ENCODE measurements at places on chromosomes 5 and 9.
A peak's percentile ranks its signal among the peaks of the same experiment; 100 is the strongest.

DNA sequence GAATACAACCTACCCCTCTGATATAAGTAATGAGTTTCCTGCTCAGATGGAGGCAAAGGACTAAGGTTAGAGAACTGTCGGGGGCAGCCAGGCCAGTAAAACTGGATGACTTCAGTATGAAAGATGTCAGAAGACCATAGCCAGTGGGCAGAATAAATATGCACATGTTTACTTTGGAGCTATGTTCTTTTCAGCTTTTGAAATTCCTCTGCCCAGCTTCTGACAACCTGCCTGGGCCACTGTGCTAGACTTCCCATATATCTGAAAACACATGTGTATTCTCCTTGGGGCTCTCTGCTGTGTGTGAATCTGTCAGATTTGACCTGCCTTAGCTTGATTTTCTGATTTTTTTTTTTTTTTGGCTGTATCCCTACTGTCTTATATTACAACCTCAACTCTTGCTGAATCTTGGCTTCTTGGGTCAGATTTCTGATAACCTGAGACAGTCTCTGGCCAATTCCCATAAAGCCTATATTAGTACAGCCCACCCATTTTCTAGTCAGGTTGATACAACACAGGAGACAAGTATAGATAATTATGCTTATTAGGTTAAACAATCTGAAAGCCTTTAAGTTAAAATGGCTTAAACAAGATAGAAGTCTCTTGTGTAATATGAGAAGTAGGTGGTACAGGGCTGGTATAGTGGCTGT, 76.6 kb upstream of the PRLR start:
- no peak for DNase-seq

- no peak for DNase-seq
Measured at GRCh38 chr5:122507581-122507980, 195.5 kb downstream of the SNCAIP start.

- DNase-seq, result no peak
Measured at GRCh38 chr9:123081824-123082223, 48.4 kb downstream of the GPR21 start.

- no peak for DNase-seq
Measured at GRCh38 chr5:100904259-100904861, 1.3 kb upstream of the ST8SIA4 start.

DNA sequence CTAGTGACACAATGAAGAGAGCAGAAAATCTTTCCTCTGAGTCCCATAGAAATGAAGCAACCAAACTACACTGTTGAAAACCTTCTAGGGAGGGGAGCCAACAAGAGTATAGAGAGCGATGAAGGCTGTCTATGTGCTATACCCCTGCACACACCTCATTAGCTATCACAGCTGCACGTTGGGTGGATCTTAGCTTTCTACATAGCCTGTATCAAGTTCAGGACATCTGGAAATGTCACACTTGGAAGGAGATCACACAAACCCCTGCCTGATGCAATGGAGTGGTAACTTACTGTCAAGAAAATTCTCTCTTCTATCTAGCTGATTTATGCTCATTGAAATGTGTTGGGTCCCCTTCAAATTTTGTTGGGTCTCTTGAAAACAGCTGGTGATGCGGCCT, 127.0 kb upstream of the NTRK2 start:
- DNase-seq, result no peak

GRCh38 chr9:96219900-96220257, 82.1 kb downstream of the HSD17B3 start:
- no peak for DNase-seq

DNA sequence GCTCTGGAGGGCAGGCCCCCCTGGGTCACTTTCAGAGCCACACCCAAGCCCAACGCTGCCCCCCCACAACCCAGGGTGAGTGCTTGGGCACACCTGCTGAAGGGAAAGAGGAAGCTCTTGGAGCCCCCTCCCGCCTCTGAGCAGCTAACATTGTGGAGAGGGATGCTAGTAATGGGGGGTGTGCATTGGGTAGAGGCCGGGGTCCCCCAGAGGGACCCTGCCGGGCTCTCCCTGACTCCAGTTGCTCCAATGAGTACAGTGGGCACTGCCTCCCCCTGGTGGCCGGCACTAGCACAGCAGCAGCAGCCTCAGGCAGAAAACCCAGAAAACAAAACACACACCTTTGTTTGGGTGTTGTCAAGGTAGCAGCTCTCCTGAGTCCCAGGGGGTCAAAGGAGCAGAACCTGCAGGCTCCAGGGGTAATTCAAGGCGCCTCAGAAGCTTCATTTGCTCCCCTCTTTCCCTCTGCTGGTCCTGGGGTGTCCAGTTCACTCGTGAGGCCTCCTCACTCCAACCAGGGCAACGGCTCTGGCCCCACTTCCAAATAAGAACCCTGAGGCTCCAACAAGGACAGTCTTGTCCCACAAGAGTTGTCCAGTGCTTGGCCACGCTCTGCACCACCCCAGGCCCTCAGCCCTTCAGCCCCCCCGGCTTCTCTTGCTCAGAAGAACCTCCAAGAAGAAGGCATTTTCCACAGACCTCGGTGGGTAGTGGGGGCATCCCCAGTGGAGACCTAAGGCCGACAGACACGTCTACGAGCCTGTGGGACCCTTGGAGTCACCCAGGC, 16.1 kb downstream of the GBGT1 start:
- peak; percentile 78 for DNase-seq

GRCh38 chr5:95526871-95527270, 27.9 kb downstream of the SKIC3 start:
- DNase-seq, result no peak

- DNase-seq, result no peak
Measured at GRCh38 chr9:71562140-71562539, 206.2 kb downstream of the CEMIP2 start.

GRCh38 chr5:135738564-135738875, 95.9 kb upstream of the SLC25A48 start:
- DNase-seq, result no peak

DNA sequence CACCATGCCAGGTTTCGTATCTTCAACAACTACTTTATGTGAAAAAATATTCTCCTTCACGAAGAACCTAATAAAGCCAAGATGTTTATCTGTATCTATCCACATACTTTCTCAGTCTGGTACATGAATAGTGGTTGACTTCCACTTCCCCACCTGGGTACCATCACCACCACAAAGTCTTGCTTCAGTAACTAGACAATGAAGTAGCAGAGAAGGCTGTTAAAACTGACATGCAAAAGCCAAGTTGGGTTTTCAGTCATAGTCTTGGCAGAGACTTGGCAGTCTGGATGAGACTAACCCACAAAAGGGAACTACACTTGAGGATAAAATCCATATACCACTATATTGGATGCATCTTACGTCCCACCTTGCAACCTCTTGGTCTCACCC, 5.0 kb downstream of the P4HA2 start:
- DNase-seq, result no peak

DNA sequence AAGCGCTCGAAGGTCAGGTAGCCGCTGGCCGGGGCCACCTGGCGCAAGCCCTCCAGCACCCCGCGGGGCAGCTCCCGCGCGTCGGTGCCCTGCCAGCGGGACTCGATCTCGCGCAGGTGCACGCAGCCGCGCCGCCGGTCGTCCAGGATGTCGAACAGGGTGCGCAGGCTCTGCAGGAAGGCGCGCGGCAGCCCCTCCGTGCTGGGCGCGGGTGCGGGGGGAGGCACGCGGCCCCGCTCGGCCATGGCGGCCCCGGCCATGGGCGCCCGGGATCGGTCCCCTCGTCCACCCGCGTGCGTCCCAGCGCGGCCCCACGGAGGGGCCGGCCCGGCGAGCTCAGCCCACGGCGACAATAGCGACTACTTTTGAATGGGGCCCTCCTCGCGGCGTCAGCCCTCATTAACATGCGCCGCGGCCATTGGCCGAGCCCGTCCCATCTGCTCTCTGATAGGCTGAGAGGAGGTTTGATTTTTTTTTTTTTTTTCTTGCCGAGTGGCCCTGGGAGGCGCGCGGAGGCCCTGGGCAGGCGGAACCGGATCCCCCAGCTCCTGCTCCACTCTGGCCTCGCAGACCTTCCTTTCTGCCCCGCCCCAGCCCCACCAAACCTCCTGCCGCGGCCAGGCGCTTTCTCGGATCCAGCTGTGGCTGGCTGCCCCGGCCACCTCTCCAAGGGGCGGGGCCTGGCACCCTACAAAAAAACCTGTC, at the start of gene SAPCD2:
Gene SAPCD2 (minus strand): TSS at position 357 of the 705 bp plus-strand sequence. CDS start 97 bp downstream, at position 260.
- peak; percentile 71 for DNase-seq

DNA sequence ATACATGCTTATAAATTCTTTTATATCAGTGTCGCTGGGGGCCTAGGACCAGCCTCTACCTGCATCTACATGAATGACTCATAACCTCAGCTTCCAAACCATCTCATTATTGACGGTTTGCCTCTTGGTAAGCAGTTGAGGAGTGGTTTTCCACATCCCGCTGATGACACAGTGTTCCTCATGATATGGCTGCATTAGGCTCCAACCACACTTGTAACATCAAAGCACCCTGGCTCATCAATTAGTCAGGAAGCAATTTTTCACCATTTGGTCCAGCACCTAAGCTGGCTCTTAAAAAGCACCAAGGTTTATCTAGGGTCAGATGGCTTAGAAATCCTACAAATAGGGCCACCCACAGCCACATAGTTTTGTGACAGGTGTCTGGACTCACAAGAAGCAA, 402.4 kb downstream of the ARHGEF28 start:
- DNase-seq, result no peak

DNA sequence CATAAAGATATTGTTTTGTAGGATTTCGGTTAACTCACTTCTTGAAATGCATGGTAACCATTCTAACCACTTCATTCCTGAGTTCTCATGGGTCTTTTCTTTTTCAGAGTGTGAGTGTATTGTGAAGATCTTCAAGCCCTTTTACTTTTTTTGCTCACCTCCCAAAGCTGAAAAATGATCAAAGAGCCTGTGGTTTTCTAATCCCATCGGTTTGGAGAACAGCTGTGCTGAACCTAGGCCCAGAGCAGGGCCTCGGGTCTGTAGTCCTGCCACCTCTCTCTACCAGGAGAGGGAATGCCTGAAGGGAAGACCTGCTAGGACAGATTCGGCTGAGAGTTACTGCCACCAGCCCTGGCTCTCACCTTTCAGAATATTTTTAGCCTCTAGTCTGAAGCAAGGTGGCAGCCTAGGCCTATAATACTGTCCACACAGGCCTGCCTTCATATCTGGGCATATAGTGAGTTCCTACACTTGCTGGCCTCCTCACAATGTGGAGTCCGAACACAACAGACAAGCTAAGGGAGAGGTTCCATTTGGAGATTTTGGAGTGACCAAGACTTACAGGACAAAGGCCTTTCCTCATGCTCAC, 13.8 kb downstream of the RGMB start:
- DNase-seq, result no peak

DNA sequence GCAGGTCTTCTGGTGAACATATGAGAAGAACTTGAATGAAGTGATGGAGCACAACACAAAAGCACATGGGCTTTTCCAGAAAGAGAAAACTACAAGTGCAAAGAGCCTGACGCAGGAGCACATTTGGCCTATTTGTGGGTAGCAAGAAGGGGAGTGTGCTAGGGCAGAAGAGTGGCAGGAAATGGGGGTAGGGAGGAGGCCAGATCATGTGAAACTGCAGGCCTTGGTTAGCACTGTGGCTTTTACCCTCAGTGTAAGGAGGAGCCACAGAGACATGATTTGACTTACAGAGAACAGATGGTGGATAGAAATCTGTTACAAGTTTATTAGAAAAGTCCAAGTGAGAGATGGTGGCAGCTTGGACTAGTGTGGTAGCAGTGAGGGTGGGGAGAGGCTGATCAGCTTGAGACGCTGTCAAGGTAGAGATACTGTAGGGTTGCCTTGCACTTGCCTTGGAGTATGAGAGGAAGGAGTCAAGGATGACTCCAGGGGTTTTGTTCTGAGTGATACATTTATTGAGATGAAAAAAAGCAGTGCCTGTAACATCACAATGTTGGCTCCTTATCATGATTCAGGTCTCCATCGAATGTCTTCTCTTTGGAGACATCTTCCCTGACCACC, 126.7 kb downstream of the PPP2R2B start:
- DNase-seq, result peak; percentile 27

GRCh38 chr5:171483551-171484135, 64.2 kb downstream of the FGF18 start:
- DNase-seq, result no peak

GRCh38 chr5:100691548-100691947, 156.4 kb downstream of the FAM174A start:
- no peak for DNase-seq

DNA sequence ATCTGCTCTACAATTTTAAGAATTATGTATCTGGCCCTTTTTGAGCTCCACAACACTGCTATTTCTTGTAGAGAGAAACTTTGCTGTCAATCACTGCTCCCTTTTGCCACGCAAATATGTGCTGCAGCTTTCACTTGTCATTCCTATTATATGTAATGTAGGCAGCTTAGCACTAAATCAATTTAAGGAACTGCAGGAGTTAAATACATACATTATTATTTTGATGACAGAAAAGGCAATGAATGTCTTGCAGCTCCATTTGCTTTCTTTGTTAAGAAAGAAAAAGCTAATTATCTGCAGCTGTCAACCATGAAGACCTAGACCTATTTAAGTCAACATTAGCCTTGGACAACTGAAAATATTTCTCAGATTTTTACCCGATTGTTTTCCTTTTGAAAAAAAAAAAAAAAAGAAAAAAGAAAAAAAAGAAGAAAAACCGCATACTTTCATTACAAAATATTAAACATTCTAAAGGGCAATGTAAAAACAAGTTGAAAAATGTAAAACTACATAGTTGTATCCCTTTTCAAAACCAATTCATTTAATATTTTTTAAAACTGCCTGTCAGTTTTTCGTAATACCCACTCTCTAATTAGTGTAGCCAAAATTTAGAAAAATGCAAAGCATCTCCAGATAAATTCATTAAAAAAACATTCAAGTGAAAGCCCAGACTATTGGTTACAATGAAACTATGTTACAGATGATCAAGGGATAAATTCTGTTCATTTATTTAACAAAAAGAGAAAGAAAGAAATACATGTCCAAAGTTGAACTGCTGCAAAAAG, 57.2 kb downstream of the RFX3 start:
- DNase-seq, result no peak

DNA sequence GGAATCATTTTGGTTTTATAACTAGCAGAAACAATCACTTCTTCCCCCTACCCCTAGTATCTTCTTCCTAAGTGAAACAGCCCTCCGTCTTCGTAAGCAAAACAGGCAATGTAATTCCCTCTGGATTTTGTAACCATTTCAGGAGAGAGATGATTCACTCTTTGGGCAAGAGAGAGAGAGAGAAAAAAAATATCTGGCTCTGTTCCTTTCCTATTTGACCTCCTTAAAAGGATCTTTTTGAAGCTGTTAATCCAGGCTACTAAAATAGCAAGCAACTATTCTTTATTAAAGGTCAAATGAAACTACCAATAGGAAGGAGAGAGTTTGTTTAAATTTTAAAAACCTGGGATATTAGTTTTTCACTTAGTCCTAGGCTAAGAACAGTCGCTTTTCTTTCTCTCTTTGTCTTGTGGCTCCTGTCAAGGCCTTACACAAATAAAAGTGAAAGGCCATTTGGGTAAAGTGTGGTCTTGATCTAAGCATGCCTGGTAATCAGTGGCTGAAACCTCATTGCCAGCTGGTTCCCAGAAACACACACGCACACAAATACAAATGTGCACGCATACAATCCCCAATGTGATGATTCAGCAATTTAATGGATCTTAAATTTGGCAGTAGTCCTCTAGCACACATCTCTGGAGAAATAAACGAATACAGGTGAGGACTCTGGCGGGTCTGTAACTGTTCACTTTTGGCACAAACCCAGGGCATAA, 70.2 kb downstream of the PRUNE2 start:
- no peak for DNase-seq

Data from stimulated activated CD8-positive, alpha-beta memory T cell treated with anti-CD3 and anti-CD28 coated beads, Interleukin-4, amount 100 ng/mL, for 1 hour (primary cell).